ENCODE measurements at places on chromosomes 12 and 14. TPM values are rescaled to one million over a fixed set of nuclear protein-coding genes. Genes with fewer than 3 reads are reported as not detected.
A peak's percentile ranks its signal among the peaks of the same experiment; 100 is the strongest.

DNA sequence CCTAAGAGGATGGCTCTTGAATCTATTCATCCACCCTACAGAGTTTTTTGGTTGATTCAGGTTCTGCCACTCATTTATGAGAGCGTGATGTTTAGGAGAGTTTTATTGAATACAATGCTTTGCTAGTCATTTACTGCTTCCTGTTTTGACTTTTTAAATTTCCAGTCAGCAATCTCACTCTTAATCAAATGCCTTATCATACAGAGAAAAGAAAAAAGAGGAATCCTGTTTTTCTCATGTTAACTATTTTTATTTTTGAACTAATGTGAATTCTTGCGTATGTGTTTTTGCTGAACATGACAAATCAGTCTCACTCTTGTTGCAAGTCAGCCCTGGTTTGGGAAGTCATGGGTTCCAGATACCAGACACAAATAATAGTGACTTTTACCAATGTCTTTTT lies 22.1 kb upstream of the LGMN start:
- no peak for DNase-seq

- peak; percentile 69 for DNase-seq
These were observed 17.1 kb downstream of the PDZRN4 start for GRCh38 chr12:41205070-41205709.

GRCh38 chr14:105470350-105471296 lies 4.0 kb upstream of the CRIP2 start:
- DNase-seq: no peak

GRCh38 chr12:51246254-51246853 lies 7.7 kb downstream of the DAZAP2 start:
- DNase-seq: peak; percentile 68

DNA sequence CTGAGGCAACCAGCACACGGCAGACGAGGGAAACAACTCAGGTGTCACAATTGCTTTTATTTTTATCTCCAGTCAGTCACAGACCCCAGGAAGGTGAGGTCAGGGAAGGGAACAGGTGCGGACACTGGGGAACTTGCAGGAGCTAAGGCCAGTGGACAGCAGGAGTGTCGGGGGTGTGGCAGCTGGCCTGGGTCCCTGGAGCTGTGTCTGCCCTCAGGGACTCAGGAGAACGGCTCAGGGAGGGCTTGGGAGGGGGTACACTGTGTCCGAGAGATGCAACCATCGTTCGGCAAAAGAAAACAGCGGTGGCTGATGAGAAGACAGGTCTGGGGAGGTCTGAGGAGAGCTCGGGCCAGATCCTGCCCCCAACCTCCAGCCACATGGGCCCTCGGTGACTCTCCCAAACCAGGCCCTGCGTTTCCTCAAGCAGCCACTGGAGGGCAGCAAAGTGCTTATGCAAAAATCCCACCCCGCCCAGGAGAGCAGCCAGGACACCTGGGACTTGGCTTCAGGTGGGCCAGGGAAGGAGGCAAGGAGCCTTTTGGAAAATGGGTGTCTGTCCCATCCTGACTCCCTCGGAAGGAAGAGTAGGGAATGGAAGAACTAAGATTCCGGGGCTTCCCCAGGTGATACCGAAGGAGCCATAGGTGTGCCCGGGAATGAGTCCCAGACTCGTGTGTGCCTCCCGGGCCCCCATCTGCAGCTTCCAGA lies 24.1 kb upstream of the BCDIN3D start:
- peak; percentile 53 for DNase-seq

- no peak for DNase-seq
These were observed 33.5 kb downstream of the RBM19 start for GRCh38 chr12:113932381-113933196.

GRCh38 chr12:76919383-76920171 lies 40.8 kb upstream of the CSRP2 start:
- no peak for DNase-seq

GRCh38 chr14:23128969-23129758 lies 10.1 kb upstream of the CEBPE start:
- no peak for DNase-seq

DNA sequence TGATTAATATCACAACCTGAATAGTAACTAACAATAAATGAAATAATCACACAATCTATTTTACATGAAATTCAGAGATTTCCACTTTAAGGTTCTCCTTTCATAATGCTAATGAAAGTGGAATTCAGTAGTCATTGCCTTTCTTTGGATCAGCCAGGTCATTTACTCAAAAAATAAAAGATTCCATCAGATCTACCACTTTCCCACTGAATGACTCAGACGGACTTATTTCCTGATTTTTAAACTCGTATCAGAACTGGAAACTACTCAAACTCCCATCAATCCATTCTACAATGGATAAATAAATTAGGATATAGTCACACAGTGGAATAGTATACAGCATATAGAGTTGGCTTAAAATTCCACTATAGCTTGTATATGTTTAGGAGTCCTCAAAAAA lies 237.1 kb downstream of the MED13L start:
- no peak for DNase-seq

DNA sequence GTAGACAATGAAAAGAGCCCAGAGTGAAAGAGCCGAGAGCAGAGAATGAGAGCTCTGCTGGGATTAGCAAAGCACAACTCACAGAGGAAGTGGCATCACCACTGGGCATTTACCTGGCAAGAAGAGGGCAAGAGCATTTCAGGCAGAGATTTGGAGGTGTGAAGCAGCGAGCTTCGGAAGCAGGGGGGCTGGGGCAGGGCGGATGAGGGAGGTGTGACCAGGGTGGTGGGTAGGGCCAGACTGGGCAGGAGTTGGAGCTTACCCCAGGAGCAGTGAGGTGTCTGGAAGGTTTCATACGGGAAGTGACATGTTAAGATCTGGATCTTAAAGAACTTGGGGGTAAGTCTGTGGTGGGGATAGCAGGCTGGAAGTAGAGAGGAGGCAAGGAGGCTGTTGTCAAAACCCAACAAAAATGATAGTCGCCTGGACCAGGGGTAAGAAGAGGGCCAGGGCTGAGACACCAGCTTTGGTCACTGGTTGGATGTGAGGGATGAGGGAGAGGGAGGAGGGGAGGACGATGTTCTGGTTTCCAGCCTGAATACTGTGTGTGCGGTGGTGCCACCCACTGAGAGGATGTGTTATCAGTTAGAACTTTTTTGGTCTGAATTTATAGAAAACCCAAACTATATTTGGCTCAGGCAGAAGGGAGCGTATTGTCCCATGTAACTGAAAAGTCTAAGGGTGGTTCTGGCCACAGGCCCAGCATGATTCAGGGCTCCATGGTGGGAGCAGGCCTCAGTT lies 5.2 kb downstream of the SMIM41 start:
- DNase-seq: no peak

- no peak for DNase-seq
These were observed 236.1 kb upstream of the NPAS3 start for GRCh38 chr14:32702562-32702961.

STON2 gene
- total RNA-seq: 6.3 TPM

C14orf180 gene
- total RNA-seq: not detected

GRCh38 chr12:94754653-94755052 lies 104.3 kb upstream of the TMCC3 start:
- no peak for DNase-seq

Data from H4 (cell line).